Skeletal muscle cell (primary cell): ENCODE measurements at places on chromosomes 12 and 14.

DNA sequence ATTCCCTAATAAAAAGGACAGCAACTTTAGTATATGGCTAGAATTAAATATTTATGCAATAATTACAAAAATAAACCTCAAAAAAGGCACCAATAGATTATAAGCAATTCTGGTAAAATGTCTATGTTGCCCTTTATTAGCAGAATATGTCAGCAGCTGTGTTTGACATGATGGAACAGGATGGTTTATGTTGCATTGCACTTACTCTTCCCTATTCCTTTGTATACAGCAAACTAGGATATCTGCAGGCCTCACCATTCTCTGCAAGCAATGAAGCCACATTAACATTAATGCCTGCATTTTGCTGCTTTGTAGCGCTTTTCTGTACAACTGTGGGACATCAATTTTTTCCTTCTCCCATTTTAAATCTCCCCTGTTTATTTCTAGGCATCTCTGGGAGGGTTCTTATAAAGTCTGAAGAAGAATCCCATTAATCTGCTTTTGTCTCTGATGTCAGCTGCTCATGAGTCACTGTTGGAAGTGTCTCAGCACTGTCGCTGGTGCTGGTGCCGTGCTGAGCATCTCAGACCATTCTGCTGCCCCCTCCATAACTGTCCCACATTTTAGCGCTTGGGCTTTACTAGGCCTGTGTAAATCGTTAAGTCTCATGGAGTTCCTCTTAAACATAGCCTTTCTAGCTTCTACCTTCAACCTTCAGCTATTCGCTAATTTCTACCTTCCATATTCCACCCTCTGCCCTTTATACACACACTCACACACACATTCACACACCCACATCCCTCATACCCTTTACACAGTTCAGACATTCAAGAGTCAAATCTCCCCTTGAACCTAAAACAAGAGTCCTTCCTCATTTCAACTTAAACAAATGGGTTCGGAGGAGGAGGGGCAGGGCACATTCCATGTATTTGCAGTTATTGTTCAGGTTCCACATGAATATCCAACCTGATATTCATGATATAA lies 64.4 kb upstream of the TRHDE start:
- no peak for DNase-seq

DNA sequence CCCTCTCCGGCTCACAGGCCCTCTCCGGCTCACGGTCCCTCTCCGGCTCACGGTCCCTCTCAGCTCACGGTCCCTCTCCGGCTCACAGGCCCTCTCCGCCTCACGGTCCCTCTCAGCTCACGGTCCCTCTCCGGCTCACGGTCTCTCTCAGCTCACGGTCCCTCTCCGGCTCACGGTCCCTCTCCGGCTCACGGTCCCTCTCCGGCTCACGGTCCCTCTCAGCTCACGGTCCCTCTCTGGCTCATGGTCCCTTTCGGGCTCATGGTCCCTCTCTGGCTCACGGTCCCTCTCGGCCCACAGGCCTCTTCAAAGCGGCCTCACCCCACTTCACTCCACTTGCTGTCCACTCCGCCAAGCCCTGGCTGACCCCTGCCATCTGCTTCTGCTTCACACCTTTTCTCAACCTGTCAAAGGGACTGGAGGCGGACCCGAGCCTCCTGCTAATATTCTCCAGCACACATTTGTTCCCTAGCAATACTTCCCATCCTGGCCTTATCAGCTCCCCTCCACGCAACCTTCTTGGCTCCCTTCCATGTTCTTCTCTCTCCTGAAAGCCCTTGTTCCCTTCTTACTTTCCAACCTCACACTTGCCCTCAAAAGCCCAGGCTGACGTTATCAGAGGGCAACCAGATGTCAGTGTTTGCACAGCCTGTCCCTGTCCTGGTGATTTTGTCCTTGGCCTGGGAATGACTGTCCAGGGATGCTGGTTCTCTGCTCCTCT lies 176.7 kb downstream of the CALM1 start:
- no peak for DNase-seq

DNA sequence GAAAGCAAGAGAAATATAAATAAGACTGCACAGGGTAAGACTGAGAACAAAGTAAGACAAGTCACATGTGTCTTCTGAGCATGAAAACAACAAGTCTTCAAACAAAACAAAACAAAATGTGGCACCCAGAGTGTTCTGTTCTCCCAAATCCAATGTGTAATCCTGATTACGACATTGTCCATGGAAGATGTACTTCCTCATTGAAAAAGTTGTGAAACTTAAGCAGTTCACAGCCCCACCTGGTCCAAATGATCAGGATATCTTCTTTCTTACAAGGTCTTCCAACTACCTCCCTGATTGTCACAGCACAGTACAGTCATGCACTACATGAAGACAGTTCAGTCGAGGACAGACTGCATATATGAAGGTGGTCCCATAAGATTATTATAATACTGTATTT lies 23.3 kb upstream of the NEK9 start:
- peak; percentile 52 for DNase-seq

- DNase-seq = peak; percentile 82
These were observed 118.0 kb downstream of the KICS2 start for GRCh38 chr12:64103825-64104740.

GRCh38 chr12:65916991-65917695 lies 92.9 kb downstream of the HMGA2 start:
- no peak for DNase-seq

- no peak for DNase-seq
These were observed 442.7 kb downstream of the BTG1 start for GRCh38 chr12:91702843-91703425.

GRCh38 chr12:64951944-64952343 lies 127.5 kb downstream of the TBC1D30 start:
- DNase-seq = no peak

GRCh38 chr12:113443030-113443539 lies 20.9 kb downstream of the SDSL start:
- no peak for DNase-seq

DNA sequence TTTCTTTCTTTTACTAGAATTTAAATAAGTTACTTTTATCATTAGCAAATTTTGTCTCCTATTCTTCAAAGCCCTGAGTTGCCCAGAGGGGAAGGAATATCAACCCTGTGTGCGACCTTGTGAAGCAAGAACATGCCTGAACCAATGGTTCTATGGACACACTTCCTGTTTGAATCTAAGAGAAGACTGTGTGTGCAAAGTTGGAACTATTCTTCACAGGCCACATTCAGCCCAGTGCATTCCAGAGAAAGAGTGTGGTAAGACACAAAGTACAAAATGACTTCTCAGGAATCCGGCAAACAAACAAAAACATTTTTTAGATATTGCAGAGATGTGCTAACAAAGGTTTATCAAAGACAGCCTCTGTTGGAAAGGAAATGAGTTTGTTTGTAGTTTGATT lies 90.8 kb upstream of the PTPRQ start:
- DNase-seq = peak; percentile 29
